ENCODE measurements at places on chromosomes 4 and X. TPM values are rescaled to one million over a fixed set of nuclear protein-coding genes. Genes with fewer than 3 reads are reported as not detected.

GRCh38 chrX:136166221-136166855 is 19.0 kb downstream of the FHL1 start:
- DNase-seq: no peak
- peaks cover 36% of the 10 kb centered on the region for H3K27me3 ChIP-seq
- peak overlapping the region; percentile 55 for H3K27ac ChIP-seq
- H3K36me3 ChIP-seq: no peaks in the 10 kb centered on the region
- no peaks in the 10 kb centered on the region for H3K4me1 ChIP-seq
- no peak overlapping the region for H3K4me3 ChIP-seq

The HSFX3 gene
- not detected for total RNA-seq

- H3K36me3 ChIP-seq: no peaks in the 10 kb centered on the region
- no peaks in the 10 kb centered on the region for H3K4me1 ChIP-seq
- no peak for DNase-seq
Measured at GRCh38 chr4:139392797-139393196, 61.1 kb upstream of the RAB33B start.

- H3K27ac ChIP-seq: no peak overlapping the region
- no peak overlapping the region for H3K4me3 ChIP-seq
- H3K36me3 ChIP-seq: no peaks in the 10 kb centered on the region
Measured at GRCh38 chr4:81652069-81652478, 180.4 kb upstream of the RASGEF1B start.

DNA sequence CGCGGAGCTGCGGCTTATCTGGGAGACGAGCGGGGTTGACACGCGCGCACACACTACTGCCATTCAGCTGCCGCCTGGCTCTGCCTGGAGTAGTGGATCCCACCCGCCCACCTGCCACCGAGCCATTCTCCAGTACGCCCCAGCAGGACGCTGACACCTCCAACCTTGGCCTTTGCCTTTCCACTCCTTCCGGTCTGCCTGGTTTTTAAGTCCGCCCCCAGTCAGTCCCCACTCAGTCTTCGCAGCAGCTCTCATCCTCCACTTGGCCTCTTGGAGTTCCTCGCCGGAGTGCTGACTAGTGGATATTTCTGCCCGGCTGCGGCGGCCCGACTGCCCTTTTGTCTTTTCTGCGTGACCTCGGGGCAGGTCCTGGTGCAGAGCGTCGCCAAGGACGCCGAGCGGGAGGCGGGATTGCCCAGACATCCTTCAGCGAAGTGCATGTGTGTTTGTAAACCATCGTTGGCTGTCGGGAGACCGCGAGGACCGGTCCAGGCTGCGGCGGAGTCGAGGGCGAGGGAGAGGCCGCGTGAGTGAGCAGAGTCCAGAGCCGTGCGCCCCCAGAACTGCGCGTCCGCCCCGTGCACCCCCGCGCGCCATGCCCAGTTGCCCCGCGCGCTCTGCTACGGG is 1.1 kb downstream of the SLIT2 start:
- H3K4me3 ChIP-seq: peak overlapping the region; percentile 66
- peak overlapping the region; percentile 76 for H3K27ac ChIP-seq
- peaks cover 4% of the 10 kb centered on the region for H3K4me1 ChIP-seq
- peak; percentile 51 for DNase-seq
